ENCODE measurements at places on chromosomes 6 and 20. TPM values are rescaled to one million over a fixed set of nuclear protein-coding genes. Genes with fewer than 3 reads are reported as not detected.

Gene LPA
- not detected for total RNA-seq

Gene MYO6
- 6.4 TPM for total RNA-seq

Gene LGSN
- 0.05 TPM for total RNA-seq

Gene MATN4
- total RNA-seq: 0.70 TPM

Gene RBPJL
- total RNA-seq: not detected

Gene RWDD1
- 49.1 TPM for total RNA-seq

DNA sequence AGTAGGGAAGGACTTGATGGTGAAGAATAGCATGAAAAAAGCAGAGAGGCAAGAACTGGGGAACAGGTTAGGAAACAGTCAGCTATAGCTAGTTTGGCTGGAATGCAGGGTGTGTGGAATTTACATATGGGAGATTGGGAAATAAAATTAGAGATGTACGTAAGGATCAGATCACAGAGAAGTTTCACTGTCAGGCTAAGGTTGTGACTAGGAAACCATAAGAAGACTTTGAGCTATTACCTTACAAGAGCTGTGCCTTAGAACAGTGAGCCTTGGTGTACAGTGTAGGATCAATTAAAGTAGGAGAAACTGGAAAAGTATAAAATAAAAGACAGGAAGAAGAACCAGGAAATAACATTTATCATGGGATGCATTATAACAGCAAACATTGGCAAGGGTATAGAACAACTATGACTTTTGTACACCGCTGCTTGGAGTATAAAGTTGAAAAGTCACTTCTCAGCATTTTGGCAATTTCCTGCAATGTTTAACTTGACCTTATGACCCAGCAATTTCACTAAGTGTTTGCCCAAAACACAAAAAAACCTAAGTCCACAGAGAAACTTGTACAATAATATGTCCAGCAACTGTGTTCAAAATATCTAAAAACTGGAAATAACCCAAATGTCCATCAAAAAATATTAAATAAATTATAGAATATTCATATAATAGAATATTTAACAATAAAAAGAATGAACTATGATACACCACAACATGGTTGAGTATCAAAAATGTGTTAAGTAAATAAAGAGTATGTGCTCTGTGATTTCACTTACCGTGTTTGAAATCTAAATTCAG, 31.2 kb upstream of the SPTLC3 start:
- no peaks in the 10 kb centered on the region for H3K4me1 ChIP-seq
- DNase-seq: no peak
- H3K27ac ChIP-seq: no peak overlapping the region
- no peak overlapping the region for H3K4me3 ChIP-seq
- no peaks in the 10 kb centered on the region for H3K36me3 ChIP-seq
- peaks cover 6% of the 10 kb centered on the region for H3K27me3 ChIP-seq

GRCh38 chr6:67680297-67680932, 954.7 kb upstream of the ADGRB3 start:
- no peak overlapping the region for H3K4me3 ChIP-seq
- DNase-seq: no peak
- no peaks in the 10 kb centered on the region for H3K4me1 ChIP-seq
- no peak overlapping the region for H3K27ac ChIP-seq
- H3K27me3 ChIP-seq: no peaks in the 10 kb centered on the region

DNA sequence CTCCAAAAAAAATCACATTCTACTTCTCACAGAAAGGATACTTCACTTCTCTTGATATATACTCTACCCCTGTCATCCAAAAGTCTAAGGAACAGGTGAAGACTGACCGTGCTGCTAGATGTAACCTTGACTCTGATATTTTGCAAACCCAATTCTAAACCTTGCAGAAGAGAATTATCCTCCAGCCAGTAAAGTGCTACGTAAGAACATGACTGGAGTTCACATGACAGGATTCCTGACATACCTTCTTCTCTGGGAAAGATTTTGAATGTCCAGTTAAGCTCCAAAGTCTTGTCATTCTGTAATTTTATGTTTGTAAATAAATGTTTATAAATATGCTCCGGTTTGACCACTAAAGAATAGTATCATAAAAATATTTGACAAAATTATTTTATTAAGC, 35.8 kb downstream of the BTBD9 start:
- H3K4me3 ChIP-seq: no peak overlapping the region
- H3K4me1 ChIP-seq: peaks cover 7% of the 10 kb centered on the region
- no peak for DNase-seq
- H3K27ac ChIP-seq: no peak overlapping the region
- no peaks in the 10 kb centered on the region for H3K27me3 ChIP-seq
- H3K36me3 ChIP-seq: no peaks in the 10 kb centered on the region

DNA sequence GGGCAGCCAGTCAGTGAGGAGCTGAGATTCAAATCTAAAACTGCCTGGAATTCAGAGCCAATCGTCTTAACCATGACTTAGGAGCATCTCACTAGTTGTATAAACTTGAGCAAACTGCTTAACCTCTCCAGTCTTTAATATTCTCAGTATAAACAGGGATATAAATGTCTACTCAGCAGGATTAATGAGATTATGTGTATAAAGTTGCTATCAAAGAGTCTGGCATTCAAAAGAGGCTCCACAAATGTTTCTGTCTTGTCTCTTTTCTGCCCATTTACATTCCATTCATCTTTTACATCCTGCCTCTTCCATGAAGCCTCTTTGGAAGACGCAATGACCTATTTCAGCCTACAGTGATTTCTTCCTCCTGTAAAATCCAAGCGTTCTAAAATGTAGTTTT, 66.9 kb downstream of the BLOC1S5 start:
- no peaks in the 10 kb centered on the region for H3K27me3 ChIP-seq
- no peak for DNase-seq
- no peaks in the 10 kb centered on the region for H3K36me3 ChIP-seq
- no peaks in the 10 kb centered on the region for H3K4me1 ChIP-seq
- H3K4me3 ChIP-seq: no peak overlapping the region

DNA sequence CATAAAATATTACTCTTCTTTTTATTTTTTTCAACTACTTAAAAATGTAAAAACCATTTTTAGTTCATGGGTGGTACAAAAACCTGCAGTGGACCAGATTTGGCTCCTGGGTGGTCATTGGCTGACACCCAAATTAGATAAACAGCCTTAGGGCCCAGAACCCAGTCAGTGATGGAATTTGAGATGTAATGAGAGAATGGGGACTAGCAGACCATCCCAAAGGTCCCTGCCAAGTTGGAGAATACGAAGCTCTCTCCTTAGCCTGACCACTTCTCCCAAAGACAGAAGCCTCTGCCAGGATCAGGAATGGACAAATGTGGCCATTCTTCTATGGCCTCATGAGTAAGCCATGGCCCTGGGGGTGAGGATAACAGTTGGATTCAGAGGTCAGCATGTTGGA, 194.7 kb downstream of the NFATC2 start:
- H3K27me3 ChIP-seq: no peaks in the 10 kb centered on the region
- DNase-seq: no peak
- no peaks in the 10 kb centered on the region for H3K4me1 ChIP-seq
- no peak overlapping the region for H3K27ac ChIP-seq

- no peak overlapping the region for H3K27ac ChIP-seq
- DNase-seq: no peak
- no peaks in the 10 kb centered on the region for H3K36me3 ChIP-seq
- no peak overlapping the region for H3K4me3 ChIP-seq
- H3K4me1 ChIP-seq: no peaks in the 10 kb centered on the region
These were observed 59.5 kb upstream of the NELFCD start for GRCh38 chr20:58921564-58921963.

DNA sequence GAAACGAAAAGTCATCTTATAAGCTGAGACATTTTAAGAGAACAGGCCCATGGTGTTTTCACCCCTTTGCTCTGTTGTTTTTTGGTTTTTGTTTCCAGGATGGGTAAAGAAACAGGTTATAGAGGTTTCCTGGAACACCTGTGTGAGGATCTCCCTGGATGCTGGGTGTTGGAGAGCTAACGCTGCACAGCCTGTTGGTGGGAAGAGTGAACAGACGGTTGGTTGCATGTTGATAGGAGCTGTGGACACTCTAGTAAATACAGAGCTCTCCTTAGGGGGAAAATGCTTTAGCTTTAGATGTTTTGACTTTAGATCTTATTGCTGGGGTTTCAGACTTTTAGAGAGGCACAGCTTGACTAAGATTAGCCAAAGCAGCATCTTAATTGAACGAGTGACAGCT, 235.2 kb downstream of the SOX4 start:
- no peaks in the 10 kb centered on the region for H3K4me1 ChIP-seq
- no peak for DNase-seq
- peaks cover 6% of the 10 kb centered on the region for H3K27me3 ChIP-seq
- no peak overlapping the region for H3K4me3 ChIP-seq
- no peak overlapping the region for H3K27ac ChIP-seq
- H3K36me3 ChIP-seq: no peaks in the 10 kb centered on the region

DNA sequence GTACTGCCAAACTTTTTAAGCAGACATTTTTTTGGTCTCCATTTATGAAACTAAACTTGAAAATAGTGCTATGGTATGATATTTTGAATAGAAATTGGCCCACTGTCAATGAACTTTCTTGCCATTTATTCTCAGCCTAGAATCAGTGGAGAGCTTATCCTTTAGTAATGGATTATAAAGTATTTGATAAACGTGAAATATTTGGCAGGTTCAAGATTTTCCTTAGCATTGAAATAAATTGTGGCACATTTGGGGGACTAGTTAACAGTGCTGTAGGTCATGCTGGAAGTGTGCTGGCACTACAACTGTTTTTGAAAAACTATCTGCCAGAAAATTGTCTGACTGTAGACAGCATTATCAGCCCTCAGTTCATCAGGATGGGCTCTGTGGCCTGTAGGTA, 2.1 kb downstream of the PRSS35 start:
- H3K4me3 ChIP-seq: no peak overlapping the region
- H3K27me3 ChIP-seq: peaks cover 24% of the 10 kb centered on the region
- no peak for DNase-seq
- H3K27ac ChIP-seq: no peak overlapping the region
- peaks cover 5% of the 10 kb centered on the region for H3K4me1 ChIP-seq
- H3K36me3 ChIP-seq: no peaks in the 10 kb centered on the region

GRCh38 chr20:12592756-12593155, 416.0 kb upstream of the SPTLC3 start:
- H3K4me1 ChIP-seq: no peaks in the 10 kb centered on the region
- H3K4me3 ChIP-seq: no peak overlapping the region
- H3K27ac ChIP-seq: no peak overlapping the region

- no peaks in the 10 kb centered on the region for H3K4me1 ChIP-seq
- H3K4me3 ChIP-seq: no peak overlapping the region
- no peaks in the 10 kb centered on the region for H3K27me3 ChIP-seq
- no peaks in the 10 kb centered on the region for H3K36me3 ChIP-seq
- no peak for DNase-seq
- H3K27ac ChIP-seq: no peak overlapping the region
These were observed 748.6 kb upstream of the HS3ST5 start for GRCh38 chr6:115091461-115091860.

DNA sequence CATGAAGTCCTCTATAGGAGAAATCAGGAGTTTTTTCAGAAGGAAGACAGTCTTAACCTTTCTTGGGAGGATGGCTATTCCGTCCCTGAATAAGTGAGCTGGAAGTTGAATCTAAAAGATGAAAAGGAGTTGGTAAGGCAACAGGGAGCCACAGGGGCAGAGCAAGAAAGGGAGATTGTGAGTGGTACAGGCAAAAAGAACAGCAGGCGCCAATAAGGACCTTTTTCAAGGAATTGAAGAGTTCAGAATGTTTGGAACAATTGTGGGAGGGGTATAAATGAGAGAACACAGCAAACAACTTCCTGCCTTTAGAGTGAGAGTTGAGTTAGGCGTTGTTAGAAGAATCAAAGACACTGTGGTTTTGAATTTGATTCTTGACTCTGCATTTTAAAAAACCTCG, 1003.7 kb downstream of the EPHA7 start:
- no peak overlapping the region for H3K4me3 ChIP-seq
- no peaks in the 10 kb centered on the region for H3K27me3 ChIP-seq
- no peak for DNase-seq
- H3K27ac ChIP-seq: no peak overlapping the region

DNA sequence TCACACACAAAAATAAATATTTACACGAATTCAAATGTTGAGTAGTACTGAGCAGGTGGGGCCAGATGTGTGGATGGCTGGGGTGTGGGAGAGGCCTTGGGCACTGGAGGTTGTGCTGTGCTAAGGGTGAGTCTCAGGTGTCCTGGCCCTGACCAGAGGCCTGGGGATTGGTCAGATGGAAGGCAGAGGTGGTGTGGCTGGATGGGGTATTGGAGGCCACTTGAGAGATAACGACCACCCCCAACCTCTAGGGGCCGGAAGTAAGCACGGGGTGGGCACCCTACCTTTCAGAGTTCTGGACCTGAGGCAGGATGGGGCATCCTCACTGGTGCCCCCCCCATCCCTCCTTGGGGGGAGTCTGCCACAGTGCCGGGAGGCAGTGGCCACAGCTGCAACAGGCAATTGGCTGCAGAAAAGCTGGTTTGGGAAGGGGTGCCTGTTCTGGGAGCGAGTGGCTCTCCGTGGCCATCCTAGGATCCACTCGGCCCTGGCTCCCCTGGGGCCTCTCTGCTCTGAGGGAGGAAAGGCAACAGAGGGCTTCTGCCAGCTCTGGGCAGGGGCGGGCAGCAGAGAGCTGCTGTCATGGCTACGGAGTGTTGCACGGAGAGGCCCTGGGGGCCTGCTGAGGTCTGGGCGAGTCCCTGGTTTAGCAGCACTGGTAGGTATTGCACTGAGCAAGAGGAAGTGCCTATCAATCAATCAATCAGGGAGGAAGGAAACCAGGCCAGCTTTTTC, 87.6 kb downstream of the ASXL1 start:
- no peaks in the 10 kb centered on the region for H3K27me3 ChIP-seq
- no peak overlapping the region for H3K4me3 ChIP-seq
- peak; percentile 30 for DNase-seq
- peaks cover 16% of the 10 kb centered on the region for H3K4me1 ChIP-seq

GRCh38 chr20:11173916-11174315, 500.1 kb upstream of the JAG1 start:
- H3K4me1 ChIP-seq: no peaks in the 10 kb centered on the region
- no peak for DNase-seq
- H3K27ac ChIP-seq: no peak overlapping the region

DNA sequence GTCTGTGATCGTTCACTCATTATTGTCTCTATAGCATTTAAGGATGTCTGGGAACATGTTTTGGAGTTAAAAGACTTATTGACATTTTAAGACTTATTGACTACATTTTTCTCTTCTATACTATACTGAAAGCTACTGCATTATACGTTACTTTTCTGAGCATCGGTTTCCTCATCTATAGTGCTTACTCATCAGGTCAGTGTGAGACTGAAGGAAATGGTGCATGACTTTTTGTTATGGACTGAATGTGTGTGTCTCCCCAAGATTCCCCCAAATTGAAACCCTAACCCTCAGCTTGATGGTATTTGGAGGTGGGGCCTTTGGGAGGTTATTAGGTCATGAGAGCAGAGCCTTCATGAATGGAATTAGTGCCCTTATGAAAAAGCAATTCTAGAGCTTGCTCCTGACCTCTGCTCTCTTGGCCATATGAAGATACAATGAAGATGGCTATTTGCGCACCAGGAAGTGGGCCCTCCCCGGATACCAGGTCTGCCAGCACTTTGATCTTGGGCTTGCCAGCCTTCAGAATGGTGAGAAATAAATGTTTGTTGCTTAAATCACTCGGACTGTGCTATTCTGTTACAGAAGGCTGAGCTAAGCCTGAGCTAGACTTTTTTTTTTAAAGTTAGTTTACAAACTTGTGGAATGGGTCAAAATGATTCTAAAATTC, 243.7 kb upstream of the RREB1 start:
- no peak overlapping the region for H3K27ac ChIP-seq
- no peak overlapping the region for H3K4me3 ChIP-seq
- no peaks in the 10 kb centered on the region for H3K4me1 ChIP-seq
- DNase-seq: no peak

- peaks cover 13% of the 10 kb centered on the region for H3K4me1 ChIP-seq
- no peak overlapping the region for H3K4me3 ChIP-seq
- H3K27ac ChIP-seq: peak overlapping the region; percentile 35
- DNase-seq: no peak
- H3K36me3 ChIP-seq: no peaks in the 10 kb centered on the region
These were observed 10.8 kb upstream of the ARMC2 start for GRCh38 chr6:108837236-108837971.
